CD4-positive, alpha-beta T cell (primary cell): ENCODE measurements at places on chromosomes 4 and X.
A peak's percentile ranks its signal among the peaks of the same experiment; 100 is the strongest.

DNA sequence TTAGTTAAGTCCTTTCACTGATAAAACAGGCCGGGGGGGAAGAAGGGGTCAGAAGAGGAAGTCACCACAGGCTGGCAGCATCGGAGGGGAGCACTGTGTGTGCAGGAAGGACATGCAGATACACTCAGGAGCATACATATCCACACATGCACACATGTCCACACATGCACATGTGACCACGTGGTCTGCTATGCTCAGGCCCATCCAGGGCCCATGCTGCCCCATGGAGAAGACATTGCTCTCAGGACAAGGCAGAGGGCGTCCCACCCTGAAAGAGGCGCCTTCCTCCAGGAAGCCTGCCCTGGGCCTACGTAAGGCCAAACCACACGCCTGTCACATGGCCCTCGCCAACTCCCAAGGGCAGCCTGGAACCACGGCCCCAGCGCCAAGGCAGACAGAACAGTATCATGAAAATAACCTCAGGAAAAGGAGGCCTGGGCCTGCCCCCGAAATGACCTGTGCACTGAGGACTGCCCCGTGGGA lies 15.8 kb downstream of the WDR1 start:
- H3K36me3 ChIP-seq = peaks cover 95% of the 10 kb centered on the region
- H3K4me3 ChIP-seq = no peak overlapping the region
- peak; percentile 67 for DNase-seq
- peak overlapping the region; percentile 50 for H3K27ac ChIP-seq
- H3K27me3 ChIP-seq = no peaks in the 10 kb centered on the region

GRCh38 chr4:36026348-36026880 lies 217.9 kb downstream of the ARAP2 start:
- H3K27ac ChIP-seq = no peak overlapping the region
- no peaks in the 10 kb centered on the region for H3K27me3 ChIP-seq
- H3K36me3 ChIP-seq = no peaks in the 10 kb centered on the region
- no peaks in the 10 kb centered on the region for H3K4me1 ChIP-seq
- no peak overlapping the region for H3K4me3 ChIP-seq

DNA sequence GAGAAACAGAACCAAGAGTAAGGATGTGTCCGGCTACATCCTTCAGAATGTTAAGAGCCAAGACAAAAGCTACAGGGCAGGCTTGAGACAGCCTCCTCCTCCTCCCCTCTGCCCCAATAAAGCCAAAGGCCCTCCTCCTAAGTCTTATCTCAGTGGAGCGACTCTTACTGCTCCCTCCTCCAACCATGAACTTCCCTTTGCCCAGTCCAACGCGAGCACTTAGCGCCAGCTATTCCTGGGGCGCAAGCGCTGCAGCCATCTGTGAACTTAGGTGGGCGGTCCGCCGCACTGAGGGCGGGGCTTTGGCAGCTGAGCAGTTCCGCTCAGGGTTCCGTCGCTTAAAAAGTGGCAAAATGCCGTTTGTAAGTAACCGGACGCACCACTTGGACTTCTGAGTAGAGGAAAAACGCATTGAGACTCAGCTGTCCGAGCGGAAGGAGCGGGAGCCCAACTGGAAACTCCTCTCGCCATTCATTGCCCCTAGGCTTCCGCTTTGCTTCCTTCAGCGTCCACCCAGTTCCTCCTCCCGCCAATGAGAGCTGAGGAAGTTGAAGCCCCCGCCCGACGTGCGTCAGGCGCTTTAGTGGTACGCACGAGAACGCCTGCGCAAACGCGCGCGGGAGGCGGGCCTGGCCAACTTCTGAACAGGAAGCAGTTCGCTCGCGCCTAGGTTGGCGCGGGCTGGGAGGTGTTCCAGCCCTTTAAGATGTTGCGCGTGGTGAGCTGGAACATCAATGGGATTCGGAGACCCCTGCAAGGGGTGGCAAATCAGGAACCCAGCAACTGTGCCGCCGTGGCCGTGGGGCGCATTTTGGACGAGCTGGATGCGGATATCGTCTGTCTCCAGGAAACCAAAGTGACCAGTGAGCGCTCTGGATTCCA lies at the start of gene APEX2:
APEX2 (plus strand) TSS at position 647 of the 882 bp plus-strand sequence; CDS start at position 707, 60 bp downstream.
- peak; percentile 90 for DNase-seq
- peaks cover 20% of the 10 kb centered on the region for H3K4me1 ChIP-seq
- peak within 1 kb of the TSS; percentile 84 for H3K27ac ChIP-seq
- H3K36me3 ChIP-seq = peaks cover 30% of the 10 kb centered on the region
- H3K4me3 ChIP-seq = peak within 1 kb of the TSS; percentile 89

- no peaks in the 10 kb centered on the region for H3K36me3 ChIP-seq
- peaks cover 7% of the 10 kb centered on the region for H3K4me1 ChIP-seq
- peaks cover 21% of the 10 kb centered on the region for H3K27me3 ChIP-seq
- no peak overlapping the region for H3K27ac ChIP-seq
- no peak overlapping the region for H3K4me3 ChIP-seq
These were observed 787 bp upstream of the TMSB15A start for GRCh38 chrX:102517326-102517725.

DNA sequence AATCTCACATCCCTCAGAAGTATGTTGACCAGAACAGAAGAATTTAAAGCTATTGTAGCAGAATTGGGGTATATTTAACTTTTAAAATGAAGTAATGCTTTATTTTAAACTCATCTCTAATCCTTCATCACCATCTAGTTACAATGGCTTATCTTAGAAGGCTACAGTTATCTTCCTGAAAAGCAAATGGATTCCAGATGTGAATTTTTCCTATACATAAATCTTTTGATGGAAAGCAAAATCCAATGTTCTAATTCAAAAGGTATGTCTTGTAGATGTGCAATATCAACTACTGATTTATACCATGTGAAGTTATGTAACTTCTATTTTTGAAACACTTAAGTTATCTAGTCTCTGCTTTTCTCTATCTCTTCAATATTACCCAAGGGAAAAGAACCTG lies 47.6 kb downstream of the CCNG2 start:
- H3K4me1 ChIP-seq = peaks cover 4% of the 10 kb centered on the region
- H3K27me3 ChIP-seq = no peaks in the 10 kb centered on the region
- H3K36me3 ChIP-seq = no peaks in the 10 kb centered on the region
- no peak overlapping the region for H3K4me3 ChIP-seq

DNA sequence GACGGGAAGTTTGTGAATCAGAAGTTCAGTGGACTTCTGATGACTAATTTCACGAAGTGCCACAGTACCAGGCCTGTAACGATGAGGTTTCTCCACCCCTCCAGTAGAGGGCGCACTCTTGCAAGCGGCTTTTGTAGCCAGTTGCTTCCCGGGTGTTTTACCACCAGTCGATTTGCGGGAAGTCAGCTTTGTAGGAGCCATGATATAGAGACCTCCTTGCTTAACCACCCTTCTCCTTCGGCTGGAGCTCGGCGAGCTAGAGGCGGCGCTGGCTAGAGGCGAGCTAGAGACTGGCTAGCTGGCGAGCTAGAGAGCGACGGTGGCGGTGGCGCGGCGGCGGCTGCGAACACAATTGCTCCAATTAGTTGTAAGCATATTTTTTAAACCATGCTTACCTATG lies 72.0 kb downstream of the IL1RAPL1 start:
- H3K27me3 ChIP-seq = no peaks in the 10 kb centered on the region
- no peak overlapping the region for H3K4me3 ChIP-seq
- H3K36me3 ChIP-seq = no peaks in the 10 kb centered on the region
- no peaks in the 10 kb centered on the region for H3K4me1 ChIP-seq

GRCh38 chr4:175427751-175428150 lies 384.3 kb downstream of the GPM6A start:
- no peaks in the 10 kb centered on the region for H3K27me3 ChIP-seq
- H3K4me3 ChIP-seq = no peak overlapping the region
- H3K27ac ChIP-seq = no peak overlapping the region
- no peaks in the 10 kb centered on the region for H3K36me3 ChIP-seq

DNA sequence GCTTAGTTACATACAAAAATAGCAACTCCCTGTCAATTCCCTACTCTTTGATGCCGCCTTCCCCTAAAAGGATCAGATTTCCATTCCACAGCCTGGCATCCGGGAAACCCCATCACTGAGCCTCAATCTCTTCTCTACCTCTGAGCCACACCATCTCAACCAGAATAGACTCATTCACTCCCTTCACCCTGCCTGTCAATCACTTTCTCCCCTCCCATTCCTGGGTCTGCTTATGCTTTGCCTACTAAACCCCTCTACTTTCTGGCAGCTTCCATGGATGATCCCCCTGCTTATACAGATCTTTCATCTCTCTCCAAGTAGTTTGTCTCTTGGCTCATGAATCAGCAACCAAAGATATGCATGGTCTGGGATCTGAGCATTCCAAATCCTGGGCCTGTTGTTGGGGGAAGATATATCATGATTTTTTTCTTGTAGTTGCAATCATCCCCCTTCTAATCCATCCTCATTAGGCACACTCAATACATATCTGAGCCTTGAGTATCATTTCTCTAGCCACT lies 2.6 kb downstream of the AMER1 start:
- H3K4me3 ChIP-seq = no peak overlapping the region
- H3K4me1 ChIP-seq = peaks cover 24% of the 10 kb centered on the region
- H3K27me3 ChIP-seq = no peaks in the 10 kb centered on the region
- DNase-seq = no peak

DNA sequence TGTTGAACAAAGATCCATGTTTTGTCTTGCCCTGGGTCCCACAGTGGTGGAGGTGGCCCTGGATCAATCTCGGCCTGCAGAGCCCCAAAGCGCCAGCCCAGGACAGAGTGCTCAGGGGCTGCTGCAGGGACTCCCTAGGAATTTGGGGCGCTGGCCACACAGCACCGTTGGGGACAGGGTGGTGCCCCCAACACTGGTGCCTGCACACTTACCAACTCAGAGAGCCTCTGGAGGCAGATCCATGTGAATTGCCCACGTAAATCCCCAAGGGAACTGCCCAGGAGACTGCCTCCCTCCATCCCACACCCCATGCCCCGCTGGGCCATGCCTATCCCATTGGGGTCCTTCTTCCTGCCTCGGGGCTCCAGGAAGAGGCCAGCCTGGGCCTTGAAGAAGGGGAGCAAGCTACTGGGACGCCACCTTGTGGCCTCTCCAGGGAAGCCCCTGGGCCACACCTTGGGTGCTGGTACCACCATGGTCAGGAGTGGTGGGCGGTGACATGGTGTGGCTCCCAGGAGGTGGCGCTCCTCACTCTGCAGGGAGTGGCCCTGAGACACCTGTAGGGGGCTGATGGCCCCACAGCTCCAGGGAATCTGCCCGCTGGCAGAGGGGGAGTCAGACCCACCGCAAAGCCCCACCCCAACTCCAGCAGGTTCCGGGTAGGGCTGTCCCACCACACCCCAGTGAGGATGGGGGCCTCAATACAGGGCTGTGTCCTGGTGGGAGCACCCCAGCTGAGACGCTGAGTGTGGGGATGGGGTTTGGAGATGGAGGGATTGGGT lies 22.8 kb downstream of the CFAP99 start:
- no peaks in the 10 kb centered on the region for H3K36me3 ChIP-seq
- H3K27me3 ChIP-seq = no peaks in the 10 kb centered on the region
- peak; percentile 71 for DNase-seq
- H3K4me1 ChIP-seq = peaks cover 9% of the 10 kb centered on the region
- no peak overlapping the region for H3K4me3 ChIP-seq
- no peak overlapping the region for H3K27ac ChIP-seq

DNA sequence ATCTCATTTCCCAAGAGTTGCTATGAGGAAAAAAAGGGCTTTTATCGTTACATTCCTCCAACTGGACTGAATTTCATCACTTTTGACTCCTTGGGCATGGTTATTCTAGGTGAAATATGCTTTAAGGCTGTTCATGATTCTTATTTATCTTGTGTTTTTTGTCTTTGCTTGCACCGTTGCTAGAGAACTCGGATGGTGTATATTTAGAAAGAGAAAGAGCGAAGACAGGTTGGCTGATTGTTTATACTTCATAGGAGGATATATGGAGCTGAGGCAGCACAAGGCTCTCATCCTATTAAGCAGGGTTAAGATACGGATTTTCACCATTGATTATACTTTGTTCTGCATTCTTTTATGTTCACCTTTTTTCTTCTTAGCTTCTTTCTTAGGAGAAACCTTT lies 94.9 kb upstream of the GEMIN8 start:
- H3K36me3 ChIP-seq = no peaks in the 10 kb centered on the region
- peaks cover 5% of the 10 kb centered on the region for H3K27me3 ChIP-seq
- no peak for DNase-seq

GRCh38 chr4:82402196-82402775 lies 28.0 kb downstream of the HNRNPDL start:
- no peak overlapping the region for H3K4me3 ChIP-seq
- no peaks in the 10 kb centered on the region for H3K27me3 ChIP-seq
- no peak for DNase-seq
- H3K27ac ChIP-seq = no peak overlapping the region
- H3K4me1 ChIP-seq = no peaks in the 10 kb centered on the region

- no peaks in the 10 kb centered on the region for H3K27me3 ChIP-seq
- peaks cover 74% of the 10 kb centered on the region for H3K4me1 ChIP-seq
- peaks cover 20% of the 10 kb centered on the region for H3K36me3 ChIP-seq
- peak; percentile 54 for DNase-seq
- H3K4me3 ChIP-seq = no peak overlapping the region
These were observed 11.7 kb downstream of the OTUD5 start for GRCh38 chrX:48945517-48946348.

- no peaks in the 10 kb centered on the region for H3K27me3 ChIP-seq
- no peak overlapping the region for H3K27ac ChIP-seq
- H3K4me1 ChIP-seq = no peaks in the 10 kb centered on the region
- no peak for DNase-seq
- H3K4me3 ChIP-seq = no peak overlapping the region
- no peaks in the 10 kb centered on the region for H3K36me3 ChIP-seq
These were observed 48.3 kb downstream of the ATXN3L start for GRCh38 chrX:13271511-13271910.

GRCh38 chr4:173418639-173419038 lies 19.7 kb upstream of the SCRG1 start:
- no peaks in the 10 kb centered on the region for H3K4me1 ChIP-seq
- no peak overlapping the region for H3K4me3 ChIP-seq
- DNase-seq = no peak
- H3K27ac ChIP-seq = no peak overlapping the region
- H3K27me3 ChIP-seq = no peaks in the 10 kb centered on the region

- no peaks in the 10 kb centered on the region for H3K27me3 ChIP-seq
- peaks cover 36% of the 10 kb centered on the region for H3K4me1 ChIP-seq
- DNase-seq = no peak
- H3K27ac ChIP-seq = no peak overlapping the region
- H3K36me3 ChIP-seq = no peaks in the 10 kb centered on the region
These were observed 10.2 kb upstream of the KIAA0232 start for GRCh38 chr4:6772223-6772928.

- DNase-seq = no peak
- no peak overlapping the region for H3K27ac ChIP-seq
- no peaks in the 10 kb centered on the region for H3K27me3 ChIP-seq
- no peaks in the 10 kb centered on the region for H3K4me1 ChIP-seq
- no peak overlapping the region for H3K4me3 ChIP-seq
- H3K36me3 ChIP-seq = peaks cover 25% of the 10 kb centered on the region
These were observed 55.1 kb upstream of the NAP1L5 start for GRCh38 chr4:88752754-88753153.
